Activated T-cell treated with anti-CD3 and anti-CD28 coated beads, Interleukin-2, amount 50 U/mL, for 24 hours (primary cell): ENCODE measurements at places on chromosomes 4 and X.

GRCh38 chrX:48939524-48940228 is 17.7 kb downstream of the OTUD5 start:
- peak overlapping the region; percentile 72 for H3K4me3 ChIP-seq
- peak; percentile 58 for DNase-seq

- no peaks in the 10 kb centered on the region for H3K36me3 ChIP-seq
- H3K27ac ChIP-seq: no peak overlapping the region
- H3K4me1 ChIP-seq: no peaks in the 10 kb centered on the region
- H3K4me3 ChIP-seq: no peak overlapping the region
Measured at GRCh38 chr4:120524237-120524636, 398.3 kb downstream of the PRDM5 start.

- DNase-seq: no peak
- H3K4me3 ChIP-seq: no peak overlapping the region
- no peaks in the 10 kb centered on the region for H3K36me3 ChIP-seq
- no peaks in the 10 kb centered on the region for H3K4me1 ChIP-seq
- no peak overlapping the region for H3K27ac ChIP-seq
Measured at GRCh38 chr4:187480146-187481145, 515.1 kb upstream of the ZFP42 start.

- no peaks in the 10 kb centered on the region for H3K27me3 ChIP-seq
- no peaks in the 10 kb centered on the region for H3K36me3 ChIP-seq
- peak overlapping the region; percentile 3 for H3K4me3 ChIP-seq
Measured at GRCh38 chr4:101282076-101282844, 65.1 kb downstream of the PPP3CA start.

GRCh38 chr4:154456240-154456639 is 35.4 kb downstream of the DCHS2 start:
- DNase-seq: no peak
- H3K36me3 ChIP-seq: no peaks in the 10 kb centered on the region
- H3K27ac ChIP-seq: no peak overlapping the region
- H3K4me1 ChIP-seq: no peaks in the 10 kb centered on the region
- H3K4me3 ChIP-seq: no peak overlapping the region
- H3K27me3 ChIP-seq: peaks cover 18% of the 10 kb centered on the region

DNA sequence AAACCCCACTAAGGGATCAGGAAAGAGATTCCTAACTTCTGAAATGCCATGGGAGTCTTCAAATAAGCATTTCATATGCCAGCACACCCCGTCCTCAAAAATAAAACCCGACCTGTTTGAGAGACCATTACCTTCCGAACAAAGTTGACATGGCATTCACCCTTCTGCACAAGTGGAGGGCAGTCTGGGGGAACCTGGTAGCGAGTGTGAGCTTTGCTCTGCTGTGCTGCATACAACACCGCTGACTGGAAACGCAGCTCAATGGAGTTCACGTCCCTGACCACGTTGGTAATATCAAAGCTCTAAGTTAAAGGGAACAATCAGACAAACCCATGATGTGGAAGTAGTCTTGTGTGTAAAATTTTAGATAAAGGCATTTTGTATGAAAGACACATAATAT is 38.0 kb downstream of the MANBA start:
- no peak overlapping the region for H3K27ac ChIP-seq
- peaks cover 44% of the 10 kb centered on the region for H3K36me3 ChIP-seq
- peaks cover 10% of the 10 kb centered on the region for H3K4me1 ChIP-seq
- H3K27me3 ChIP-seq: no peaks in the 10 kb centered on the region
- H3K4me3 ChIP-seq: no peak overlapping the region

GRCh38 chr4:48543796-48544195 is 53.7 kb downstream of the ZAR1 start:
- DNase-seq: no peak
- H3K4me1 ChIP-seq: peaks cover 3% of the 10 kb centered on the region
- no peak overlapping the region for H3K4me3 ChIP-seq
- no peak overlapping the region for H3K27ac ChIP-seq

DNA sequence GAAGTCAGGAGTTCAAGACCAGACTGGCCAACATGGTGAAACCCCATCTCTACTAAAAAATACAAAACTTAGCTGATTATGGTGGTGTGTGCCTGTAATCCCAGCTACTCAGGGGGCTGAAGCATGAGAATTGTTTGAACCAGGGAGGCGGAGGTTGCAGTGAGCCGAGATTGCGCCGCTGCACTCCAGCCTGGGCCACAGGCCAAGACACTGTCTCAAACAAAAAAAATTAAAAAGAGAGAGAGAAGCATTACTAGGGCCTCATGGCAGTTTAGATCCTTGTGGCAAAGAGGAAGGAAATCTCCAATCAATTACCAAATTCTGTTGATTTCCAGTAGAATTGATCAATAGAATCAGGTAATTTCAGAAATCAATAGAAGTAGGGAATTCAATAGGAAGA is 16.8 kb upstream of the SLC34A2 start:
- no peak for DNase-seq
- H3K4me1 ChIP-seq: no peaks in the 10 kb centered on the region
- H3K27me3 ChIP-seq: no peaks in the 10 kb centered on the region

DNA sequence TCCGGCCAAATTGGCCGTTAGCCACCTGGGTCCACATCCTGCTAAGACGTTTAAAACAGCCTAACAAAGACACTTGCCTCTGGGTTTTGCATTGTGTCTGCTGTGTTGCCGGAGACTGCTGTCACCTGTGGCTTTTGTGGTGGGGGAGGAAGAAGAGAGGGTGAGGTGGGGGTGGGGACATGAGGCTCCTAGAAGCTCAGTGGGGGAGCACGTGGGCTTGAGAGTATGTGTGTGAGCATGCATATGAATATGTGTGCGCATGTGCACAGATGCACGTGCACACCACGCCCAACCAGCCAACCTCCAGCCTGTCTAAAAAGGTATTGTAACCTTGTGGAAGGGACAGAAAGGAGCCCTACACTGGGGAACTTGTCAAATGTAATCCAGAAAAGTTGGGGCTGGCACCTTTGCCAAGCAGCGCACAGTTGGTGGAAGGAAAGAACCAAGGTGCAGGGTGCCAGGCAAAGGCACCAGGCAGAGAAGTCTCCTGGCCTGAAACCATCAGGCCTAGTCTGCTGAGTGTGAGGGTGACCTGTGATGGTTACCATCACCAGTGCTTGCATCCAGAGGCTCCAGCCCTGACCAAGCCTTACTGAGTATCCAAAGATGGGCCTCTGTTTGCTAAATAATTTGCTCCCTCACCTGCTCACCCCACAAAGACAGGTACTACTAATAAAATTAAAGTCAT is 10.1 kb upstream of the SASH3 start:
- H3K4me3 ChIP-seq: peak overlapping the region; percentile 50
- H3K36me3 ChIP-seq: no peaks in the 10 kb centered on the region
- peak overlapping the region; percentile 80 for H3K27ac ChIP-seq
- peaks cover 68% of the 10 kb centered on the region for H3K4me1 ChIP-seq
